ENCODE measurements at places on chromosomes 16 and 17.
A peak's percentile ranks its signal among the peaks of the same experiment; 100 is the strongest.

GRCh38 chr17:55265311-55266021, 706 bp downstream of the HLF start:
- no peak for DNase-seq

DNA sequence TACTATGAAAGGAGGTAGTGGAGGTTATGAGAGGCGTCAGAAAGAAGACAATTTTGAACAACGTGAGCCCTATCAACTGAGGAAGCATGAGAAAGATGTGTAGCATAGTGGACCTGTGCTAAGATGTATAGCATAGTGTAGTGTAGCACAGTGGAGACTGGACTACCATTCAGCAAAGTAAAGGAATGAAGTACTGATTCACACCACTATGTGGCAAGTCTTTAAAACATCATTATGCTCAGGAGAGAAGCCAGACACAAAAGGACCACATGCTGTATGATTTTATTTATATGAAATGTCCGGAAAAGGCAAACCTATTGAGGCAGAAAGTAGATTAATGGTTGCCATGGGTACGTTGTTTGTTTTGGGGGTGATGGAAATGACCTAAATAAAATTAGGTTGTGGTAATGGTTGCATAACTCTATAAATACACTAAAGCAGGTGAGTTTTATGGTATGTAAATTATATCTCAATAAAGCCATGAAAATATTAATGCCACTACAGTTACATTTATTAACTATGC, 20.4 kb upstream of the XYLT1 start:
- DNase-seq, result no peak

DNA sequence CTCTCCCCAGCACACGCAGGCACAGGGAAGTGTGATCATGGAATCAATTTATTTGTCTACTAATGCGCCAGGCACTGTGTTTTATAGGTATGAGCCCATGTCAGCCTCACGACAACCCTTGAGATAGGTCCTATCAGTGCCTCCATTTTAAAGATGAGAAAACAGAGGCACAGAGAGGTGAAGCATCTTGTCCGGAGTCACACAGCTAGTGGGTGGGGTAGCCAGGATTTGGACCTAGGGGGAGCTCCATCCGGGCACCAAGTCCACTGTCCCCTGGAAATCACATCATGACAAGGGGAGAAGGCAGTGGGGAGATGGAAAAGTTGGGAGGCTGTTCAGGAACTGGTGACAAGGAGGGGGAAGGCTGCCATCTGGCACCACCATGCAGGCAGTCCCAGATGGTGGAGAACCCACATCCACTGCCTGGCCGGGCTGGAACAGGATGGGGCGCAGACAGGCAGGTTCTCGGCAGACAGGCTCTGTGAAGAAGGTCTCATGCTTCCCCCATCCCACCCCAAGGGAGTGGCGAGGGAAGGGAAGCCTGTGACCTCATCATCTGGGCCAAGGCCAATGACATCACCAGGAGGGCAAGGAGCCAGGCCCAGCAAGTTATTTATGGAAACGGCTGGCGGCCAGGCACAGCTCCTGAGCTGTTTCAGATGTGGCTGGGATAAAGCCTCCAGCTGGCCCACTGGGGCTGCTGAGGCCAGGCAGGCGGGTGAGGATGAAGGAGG, 126.0 kb upstream of the SDK2 start:
- DNase-seq, result peak; percentile 95

DNA sequence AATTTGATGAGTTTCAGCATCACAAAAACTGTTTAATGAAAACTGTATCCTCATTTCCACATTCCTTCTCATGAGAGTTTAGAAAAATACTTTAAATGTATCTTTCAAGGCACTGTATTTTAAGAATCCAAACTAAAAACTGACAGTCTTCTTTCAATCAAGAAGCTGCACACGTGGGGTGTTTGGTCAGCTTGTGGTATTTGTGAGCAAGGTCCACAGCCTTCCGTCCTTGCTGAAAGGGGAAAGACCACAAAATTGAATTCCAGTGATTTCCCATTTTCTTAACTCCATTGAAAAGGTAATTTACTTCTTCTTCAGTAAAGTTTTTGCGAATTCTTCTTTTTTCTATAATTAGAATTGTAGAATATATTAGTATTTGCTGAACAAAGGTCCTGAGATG, 3.4 kb upstream of the DYNC1LI2 start:
- no peak for DNase-seq

DNA sequence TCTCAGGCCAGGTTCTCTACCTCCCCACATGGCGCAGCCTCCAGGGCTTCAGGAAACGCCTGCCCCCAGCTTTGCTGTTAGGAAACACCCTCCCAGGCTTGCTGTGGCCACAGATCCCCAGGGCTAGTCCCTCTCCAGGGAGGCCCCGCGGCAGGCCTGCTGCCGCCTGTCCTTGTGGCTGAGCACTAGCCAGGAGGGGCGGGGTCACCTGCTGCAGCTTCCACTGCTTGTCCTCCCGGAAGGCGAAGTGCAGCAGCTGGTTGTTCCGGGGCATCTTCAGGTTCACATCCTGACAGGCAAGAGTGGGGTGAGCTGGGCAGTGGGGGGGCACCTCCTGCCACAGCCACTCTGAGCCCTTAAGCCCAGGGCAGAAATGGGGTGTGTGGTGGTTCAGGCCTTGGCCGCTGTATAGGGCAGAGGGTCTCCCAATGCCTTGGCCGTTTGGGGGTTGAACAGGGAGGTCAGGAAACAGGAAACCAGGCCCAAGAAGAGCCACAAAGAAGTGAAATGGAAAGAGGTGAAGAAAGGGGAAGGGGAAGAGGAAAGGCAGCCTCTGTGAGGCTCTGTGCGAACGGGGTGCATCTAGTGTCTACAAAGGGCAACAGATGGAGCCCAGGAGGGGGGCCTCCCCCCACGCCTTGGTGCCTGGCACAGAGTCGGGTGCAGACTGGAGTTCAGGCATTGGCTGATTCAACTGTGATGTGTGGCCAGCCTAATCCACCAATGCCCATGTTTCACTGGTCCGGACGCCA, 2.0 kb downstream of the ROGDI start:
- no peak for DNase-seq

- no peak for DNase-seq
These were observed 253.6 kb downstream of the C16orf95 start for GRCh38 chr16:87063543-87063942.

- no peak for DNase-seq
These were observed 67.4 kb downstream of the CRISPLD2 start for GRCh38 chr16:84887207-84887606.

All from fibroblast of skin of scalp (primary cell).